Placental epithelial cell (primary cell): ENCODE measurements at places on chromosomes 6 and 20. TPM values are rescaled to one million over a fixed set of nuclear protein-coding genes. Genes with fewer than 3 reads are reported as not detected.

CCM2L gene
- total RNA-seq, result not detected in 2 replicates

RNF217 gene
- total RNA-seq, result 93.0 and 288 TPM in 2 replicates

NR2E1 gene
- total RNA-seq, result not detected in 2 replicates

ISM1 gene
- 0.11 TPM in 1 of 2 replicates, not detected in the other for total RNA-seq

TRIM10 gene
- total RNA-seq, result not detected in 2 replicates

PEX7 gene
- total RNA-seq, result 6.7 and 7.4 TPM in 2 replicates

C4B gene
- total RNA-seq, result 4.2 and 6.3 TPM in 2 replicates

KCNK5 gene
- 0.22 TPM in 1 of 2 replicates, not detected in the other for total RNA-seq

PTCRA gene
- total RNA-seq, result not detected in 2 replicates

BHLHE23 gene
- 0.39 TPM in 1 of 2 replicates, not detected in the other for total RNA-seq

DYNLT2 gene
- total RNA-seq, result 0.98 and 1.2 TPM in 2 replicates

COL20A1 gene
- total RNA-seq, result not detected in 2 replicates

SHLD1 gene
- total RNA-seq, result 0.54 and 1.6 TPM in 2 replicates

PPP1R18 gene
- total RNA-seq, result 31.4 and 43.8 TPM in 2 replicates

SAMD3 gene
- under 0.01 TPM in 1 of 2 replicates, not detected in the other for total RNA-seq

MACROD2 gene
- 0.65 and 2.7 TPM in 2 replicates for total RNA-seq

NPEPL1 gene
- 16.1 and 20.8 TPM in 2 replicates for total RNA-seq

SAMD5 gene
- total RNA-seq, result under 0.01 and 0.22 TPM in 2 replicates

TXLNB gene
- not detected in 2 replicates for total RNA-seq

OPRM1 gene
- not detected in 2 replicates for total RNA-seq

CHRNA4 gene
- total RNA-seq, result not detected in 2 replicates

DEFB115 gene
- total RNA-seq, result not detected in 2 replicates

MOG gene
- not detected in 2 replicates for total RNA-seq

GLP1R gene
- total RNA-seq, result not detected in 2 replicates

RIPPLY2 gene
- not detected in 2 replicates for total RNA-seq

BPIFB1 gene
- total RNA-seq, result not detected in 2 replicates

SIGLEC1 gene
- total RNA-seq, result not detected in 2 replicates

CST7 gene
- total RNA-seq, result not detected in 2 replicates
